Amniotic stem cell (primary cell): ENCODE measurements at places on chromosomes 11 and 22.

- no peak for DNase-seq
These were observed 57.9 kb downstream of the ARHGEF12 start for GRCh38 chr11:120394119-120394518.

- no peak for DNase-seq
These were observed 6.1 kb upstream of the ASCL3 start for GRCh38 chr11:8948886-8949285.

DNA sequence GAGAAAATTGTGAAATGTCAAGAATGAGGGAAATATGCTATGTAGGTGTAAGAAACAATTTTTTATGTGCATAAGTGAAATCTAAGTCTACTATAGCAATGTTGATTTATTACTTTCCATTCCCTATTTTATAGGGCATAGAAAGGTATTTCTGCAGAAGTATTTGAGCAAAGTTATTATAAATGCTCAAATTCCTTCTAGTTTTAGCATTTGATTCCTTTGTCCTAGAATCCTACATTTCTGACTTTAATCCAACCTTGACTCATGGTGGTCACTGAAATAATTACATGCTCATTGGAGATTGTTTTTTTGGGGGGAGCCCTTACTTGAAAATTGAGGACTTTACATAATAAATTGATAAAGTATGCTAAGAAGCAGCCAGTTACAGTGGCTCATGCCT, 716.6 kb upstream of the LUZP2 start:
- no peak for DNase-seq

- no peak for DNase-seq
These were observed 40.9 kb upstream of the BLID start for GRCh38 chr11:122156940-122157382.

- no peak for DNase-seq
These were observed 20.9 kb downstream of the INCENP start for GRCh38 chr11:62144641-62145255.

DNA sequence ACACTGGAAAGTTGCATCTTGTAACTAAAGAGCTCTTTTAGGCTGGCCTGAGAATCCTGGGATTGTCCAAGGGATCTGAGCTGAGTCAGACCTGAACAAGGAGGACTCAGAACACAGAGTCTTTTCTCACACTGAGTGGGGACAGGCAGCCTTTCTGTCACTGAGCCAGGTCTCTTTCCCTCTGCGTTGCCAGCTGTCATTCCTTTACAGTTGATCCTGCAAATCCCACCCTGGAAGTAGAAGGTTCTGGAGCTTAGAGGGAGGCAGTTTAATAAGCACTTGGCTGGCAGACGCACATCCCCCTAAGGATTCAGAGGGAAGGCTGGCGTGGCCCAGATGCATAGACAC, 76.3 kb upstream of the SUSD2 start:
- DNase-seq: no peak

- no peak for DNase-seq
These were observed 435.3 kb downstream of the SOX6 start for GRCh38 chr11:15920856-15921629.

GRCh38 chr11:130043575-130043974, 26.1 kb upstream of the APLP2 start:
- DNase-seq: no peak
